ENCODE measurements at places on chromosomes 4 and X.
A peak's percentile ranks its signal among the peaks of the same experiment; 100 is the strongest.

- DNase-seq, result peak; percentile 0
These were observed 831.9 kb downstream of the TRIML1 start for GRCh38 chr4:188971125-188971524.

- peak; percentile 65 for DNase-seq
These were observed 1.2 kb upstream of the CCNG2 start for GRCh38 chr4:77155631-77156452.

DNA sequence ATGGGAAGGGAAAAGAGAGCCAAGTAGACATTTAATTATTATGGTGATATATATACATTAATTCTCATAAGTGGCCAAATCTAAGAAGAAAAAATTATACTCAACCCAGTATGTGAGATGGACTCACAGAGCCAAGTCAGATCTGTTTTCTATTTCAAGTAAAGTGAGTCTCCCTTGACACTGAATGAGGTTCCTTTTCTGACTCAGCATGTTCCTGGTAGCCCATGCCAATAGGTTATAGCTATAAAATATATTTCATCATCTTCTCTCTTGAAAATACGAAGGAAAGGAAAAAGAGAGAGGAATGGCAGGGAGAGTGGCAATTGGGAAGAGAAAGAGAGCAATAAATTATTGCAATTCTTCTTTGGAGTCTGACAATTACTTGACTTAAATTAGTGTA is 68.8 kb upstream of the GRIA2 start:
- DNase-seq, result no peak

DNA sequence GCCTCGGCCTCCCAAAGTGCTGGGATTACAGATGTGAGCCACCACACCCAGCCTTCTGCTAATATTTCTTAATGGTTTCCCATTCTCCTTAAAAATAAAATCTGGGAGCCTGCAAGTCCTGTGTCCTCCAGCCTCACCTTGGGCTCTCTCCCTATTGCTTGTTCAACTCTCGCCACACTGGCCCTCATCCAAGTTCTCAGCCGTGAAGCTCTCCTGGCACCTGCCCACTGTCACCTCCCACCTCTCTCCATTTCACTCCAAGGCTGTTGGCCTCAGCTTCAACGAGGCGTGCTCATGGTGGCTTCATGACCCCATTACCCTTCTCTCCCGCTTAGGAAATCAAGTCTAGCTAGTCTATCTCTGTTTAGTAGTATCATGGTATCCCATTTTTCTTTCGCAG is 9.5 kb upstream of the ETNPPL start:
- DNase-seq, result no peak

DNA sequence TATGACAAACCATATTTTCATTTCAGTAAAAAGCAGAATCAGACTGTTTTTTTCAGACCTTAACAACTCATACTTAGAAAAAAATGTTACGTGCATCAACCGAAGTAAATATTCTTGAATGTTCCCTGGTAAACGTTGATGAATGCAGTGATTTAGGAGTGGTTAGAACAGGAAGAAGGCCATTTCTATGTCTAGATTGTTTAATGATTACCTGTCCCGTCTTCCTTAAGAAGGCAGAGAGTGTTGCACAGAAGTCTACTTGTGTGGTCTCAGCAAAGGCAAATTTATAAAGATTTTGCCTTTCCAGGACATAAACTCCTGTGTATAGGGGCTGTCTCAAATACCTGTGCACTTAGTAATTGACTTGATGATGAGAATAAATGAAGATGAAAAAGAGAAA is 134.5 kb downstream of the MGST2 start:
- DNase-seq, result no peak

GRCh38 chr4:117987464-117987863 is 46.8 kb upstream of the NDST3 start:
- no peak for DNase-seq

- no peak for DNase-seq
These were observed 12.8 kb upstream of the STBD1 start for GRCh38 chr4:76293772-76294171.

GRCh38 chrX:23616361-23616760 is 50.9 kb upstream of the PRDX4 start:
- peak; percentile 5 for DNase-seq

DNA sequence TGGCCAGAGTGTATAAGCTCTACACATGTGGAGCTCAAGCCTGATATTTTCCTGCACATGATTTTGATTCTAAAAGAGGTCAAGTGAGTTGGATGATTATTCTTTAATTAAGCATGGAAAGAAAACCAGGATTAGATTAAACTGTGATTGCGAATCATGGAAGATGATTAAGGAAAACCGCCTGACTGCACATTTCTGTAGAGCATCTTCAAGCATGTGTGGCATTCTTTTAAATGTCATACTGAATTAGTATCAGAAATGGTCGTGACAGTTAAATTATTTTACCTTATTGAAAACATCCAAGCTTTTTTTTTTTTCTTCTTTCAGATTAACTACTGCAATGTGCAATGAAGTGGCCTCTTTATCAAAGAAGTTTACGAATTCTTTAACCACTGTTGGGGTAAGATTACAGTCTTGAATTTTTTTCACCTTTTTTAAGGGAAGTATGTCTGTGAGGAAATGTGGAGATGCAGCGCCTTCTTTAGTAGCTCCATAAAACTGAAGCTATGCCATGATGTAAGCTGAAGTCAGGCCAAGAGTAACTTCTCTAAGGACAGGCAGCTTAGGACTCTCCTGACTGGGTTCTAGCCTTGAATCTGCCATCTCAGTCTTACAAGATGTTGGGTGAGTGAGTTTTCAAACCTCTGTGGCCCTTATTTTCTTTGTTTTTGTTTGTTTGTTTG is 67.9 kb downstream of the FAM114A1 start:
- no peak for DNase-seq

GRCh38 chr4:17448689-17449088 is 63.2 kb downstream of the QDPR start:
- no peak for DNase-seq

DNA sequence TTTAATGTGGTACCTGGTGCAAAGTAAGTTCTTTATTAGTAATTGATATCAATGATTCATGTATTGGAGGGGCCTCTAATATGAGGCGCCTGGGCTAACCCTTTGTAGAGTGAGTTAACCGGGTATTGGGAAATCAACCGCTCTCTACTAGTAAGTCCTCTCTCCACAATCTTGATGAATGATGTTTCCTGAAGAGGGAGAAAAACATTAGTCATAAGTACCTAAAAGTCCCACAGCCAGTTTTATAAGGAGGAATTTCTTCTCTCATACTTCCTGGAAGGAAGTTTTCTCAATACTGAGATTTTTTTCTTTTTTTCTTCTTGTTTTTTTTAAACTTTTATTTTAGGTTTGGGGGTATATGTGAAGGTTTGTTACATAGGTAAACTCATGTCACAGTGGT is 62.3 kb downstream of the AGTR2 start:
- no peak for DNase-seq

DNA sequence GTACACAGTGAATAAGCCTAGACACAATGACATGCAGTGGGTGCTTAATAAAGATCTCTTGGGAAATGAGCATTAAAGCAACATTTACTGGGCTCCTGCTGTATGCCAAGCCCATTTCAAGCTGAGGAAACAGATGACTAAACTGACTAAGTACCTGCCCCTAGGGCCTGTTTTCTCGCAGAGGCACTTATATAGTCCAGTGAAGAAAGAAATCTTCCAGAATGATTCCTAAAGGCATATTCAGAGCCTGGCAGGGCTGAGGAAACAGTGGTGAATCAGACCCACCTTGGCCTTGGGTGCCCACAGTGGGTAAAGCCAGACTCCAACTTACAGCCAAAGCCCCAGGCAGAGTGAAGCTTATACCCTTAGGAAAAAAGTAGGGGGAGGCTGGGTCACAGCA is 22.0 kb upstream of the S100P start:
- DNase-seq, result no peak

DNA sequence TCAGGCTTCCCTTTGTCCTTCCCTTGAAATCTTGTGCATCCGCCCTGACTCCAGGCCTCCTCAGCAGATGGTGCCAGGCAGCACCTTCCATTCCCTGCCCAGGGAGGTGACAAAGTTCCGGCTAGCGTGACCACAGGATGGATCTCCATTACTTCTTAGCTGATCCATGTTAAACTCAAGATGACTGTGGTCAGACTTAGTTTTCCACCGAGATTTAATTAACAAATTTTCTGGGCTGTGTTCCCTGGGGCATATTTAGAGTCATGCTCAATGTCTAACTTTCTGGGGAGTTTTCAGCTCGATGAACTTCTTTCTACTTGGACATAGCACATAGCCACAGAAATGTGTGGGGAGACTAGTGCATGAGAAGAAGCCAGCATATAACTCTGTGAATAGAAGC is 215.1 kb upstream of the SFRP2 start:
- DNase-seq, result no peak

DNA sequence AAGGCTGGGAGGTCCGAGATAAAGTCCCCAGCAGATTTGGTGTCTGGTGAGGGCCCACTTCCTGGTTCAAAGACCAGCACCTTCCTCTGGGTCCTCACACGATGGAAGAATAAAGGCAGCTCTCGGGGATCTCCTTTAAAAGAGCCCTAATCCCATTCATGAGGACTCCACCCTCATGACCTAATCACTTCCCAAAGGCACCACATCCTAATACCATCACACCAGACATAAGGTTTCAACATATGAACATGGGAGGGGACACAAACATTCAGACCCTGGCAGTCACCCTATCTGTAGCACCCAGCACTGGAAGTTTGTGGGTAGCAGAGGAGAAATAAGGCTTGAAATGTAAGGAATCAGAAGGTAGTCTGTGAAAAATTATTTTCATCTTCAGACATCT is 112.9 kb upstream of the NOCT start:
- no peak for DNase-seq

DNA sequence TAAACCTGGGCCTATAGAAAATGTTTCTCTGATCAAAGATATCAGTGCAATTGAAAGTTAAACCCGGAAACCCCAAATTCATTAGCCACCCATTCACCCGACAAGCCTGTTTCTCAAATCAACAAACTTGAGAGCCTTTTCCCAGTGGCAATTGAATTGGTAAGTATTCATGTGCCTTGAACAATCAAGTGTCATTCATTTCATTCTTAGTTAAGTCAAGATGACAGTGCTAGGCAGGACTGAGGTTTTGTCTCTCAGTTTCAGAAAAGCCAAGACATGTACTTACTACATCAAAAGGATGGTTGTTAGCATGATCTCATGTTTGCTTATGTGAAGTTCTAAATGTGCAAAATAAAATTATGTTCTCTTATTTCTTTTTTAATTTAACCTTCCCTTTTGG is 32.3 kb downstream of the CC2D2A start:
- no peak for DNase-seq

GRCh38 chr4:140266958-140267568 is 106.4 kb upstream of the SCOC start:
- no peak for DNase-seq

DNA sequence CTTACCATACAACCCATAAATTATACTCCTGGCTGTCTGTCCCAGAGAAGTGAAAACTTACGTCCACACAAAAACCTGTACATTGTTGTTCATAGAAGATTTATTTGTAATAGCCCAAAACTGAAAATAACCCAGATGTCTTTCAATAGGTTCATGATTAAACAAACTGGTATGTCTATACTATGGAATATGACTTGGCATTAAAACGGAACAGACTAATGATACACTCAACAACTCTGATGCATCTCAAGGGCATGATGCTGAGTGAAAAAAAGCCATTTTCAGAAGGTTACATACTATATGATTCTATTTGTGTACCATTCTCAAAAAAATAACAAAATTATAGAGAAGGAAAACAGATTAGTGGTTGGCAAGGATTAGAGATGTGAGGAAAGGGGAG is 11.6 kb upstream of the MND1 start:
- DNase-seq, result no peak

DNA sequence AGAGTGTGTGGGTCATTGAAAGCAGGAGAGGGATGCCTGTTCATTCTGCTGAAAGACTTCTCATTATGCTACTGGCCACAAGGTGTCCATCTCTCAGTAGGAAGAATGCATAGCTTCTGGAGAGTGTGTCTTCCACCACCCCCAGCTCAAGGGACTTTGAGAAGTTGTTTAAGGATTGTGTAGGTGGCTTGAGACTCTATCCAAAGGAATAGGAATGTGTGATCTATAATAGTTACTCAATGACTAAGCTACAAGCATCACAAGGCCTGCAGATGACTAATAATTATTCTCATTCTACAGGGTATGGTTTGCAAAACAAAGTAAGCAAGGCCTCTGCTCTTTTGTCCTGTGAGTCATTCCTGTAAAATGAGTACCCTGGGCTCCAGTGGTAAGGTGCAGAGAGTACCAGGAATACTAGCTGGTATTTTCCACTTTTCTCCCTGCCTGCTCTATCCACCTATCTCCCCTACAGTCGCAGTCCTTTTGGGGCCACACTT is 279.8 kb upstream of the BOD1L1 start:
- DNase-seq, result no peak

DNA sequence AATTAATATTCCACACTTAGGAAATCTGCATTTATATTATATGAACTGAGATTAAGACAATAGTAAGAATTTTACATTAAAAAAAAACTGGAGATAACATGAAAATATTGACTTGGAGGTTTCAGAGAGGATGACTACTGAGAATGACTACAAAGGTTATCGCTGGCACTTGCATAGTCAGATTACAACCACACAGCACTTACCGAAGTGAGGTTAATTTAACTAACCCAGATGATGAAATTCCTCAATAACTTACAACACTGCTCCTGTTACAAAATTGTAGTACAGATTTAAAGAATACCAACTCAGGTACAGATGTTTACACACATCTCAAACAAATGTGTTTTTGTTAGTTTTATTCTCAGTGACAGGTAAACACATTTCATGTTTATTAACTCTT is 283.5 kb downstream of the CAMK2D start:
- DNase-seq, result no peak

GRCh38 chrX:40818236-40818635 is 82.9 kb upstream of the MED14 start:
- no peak for DNase-seq

DNA sequence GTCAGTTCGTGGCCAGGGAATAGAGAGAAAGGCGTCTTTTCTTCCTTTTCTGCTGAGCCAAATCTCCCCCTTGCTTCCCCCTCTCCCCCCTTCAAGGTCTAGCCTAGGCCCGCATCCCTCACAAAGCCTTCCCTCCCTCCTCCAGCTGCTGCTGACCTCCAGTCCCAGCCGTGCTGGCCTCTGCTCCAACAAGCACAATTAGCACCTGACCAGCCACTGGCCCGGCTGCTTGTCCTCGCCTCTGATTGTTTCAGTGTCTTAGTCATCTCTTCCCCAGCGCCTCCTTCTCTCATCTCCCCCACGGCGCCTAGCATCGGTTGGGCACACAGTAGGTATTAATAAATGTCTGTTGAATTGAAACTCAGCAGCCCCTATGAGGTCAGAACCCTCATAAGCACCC is 4.2 kb downstream of the ELF4 start:
- DNase-seq, result no peak

GRCh38 chr4:114907568-114907967 is 205.9 kb downstream of the NDST4 start:
- no peak for DNase-seq

GRCh38 chrX:154511761-154512160 is 4.3 kb downstream of the FAM3A start:
- DNase-seq, result no peak

DNA sequence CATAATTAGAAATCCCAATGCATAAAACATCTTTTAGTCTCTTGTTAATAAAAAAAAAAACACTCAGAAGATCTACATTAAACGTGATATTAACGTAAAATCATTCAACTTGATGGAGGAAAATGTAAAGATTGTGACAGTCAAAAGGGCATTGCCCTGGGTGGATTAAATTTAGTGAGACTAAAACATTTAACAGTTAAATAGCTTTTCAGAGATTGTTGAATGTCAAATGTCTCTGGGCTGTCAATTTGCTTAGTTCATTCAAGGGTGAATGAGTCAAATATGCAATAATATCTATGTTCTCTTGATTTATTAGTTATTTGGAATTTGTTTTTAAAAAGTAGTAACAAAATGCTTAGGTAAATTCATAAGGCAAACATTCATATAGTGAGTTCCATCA is 836.6 kb upstream of the PCDH10 start:
- DNase-seq, result no peak
